T-cell (primary cell): ENCODE measurements at places on chromosomes 6 and 20. TPM values are rescaled to one million over a fixed set of nuclear protein-coding genes. Genes with fewer than 3 reads are reported as not detected.

Gene RIMS4
- total RNA-seq: not detected

Gene PNPLA1
- not detected for total RNA-seq

Gene ADAM33
- not detected for total RNA-seq

Gene COL11A2
- total RNA-seq: 9.7 TPM

Gene FAM209B
- total RNA-seq: 3.3 TPM

Gene MYB
- total RNA-seq: 4.4 TPM

DNA sequence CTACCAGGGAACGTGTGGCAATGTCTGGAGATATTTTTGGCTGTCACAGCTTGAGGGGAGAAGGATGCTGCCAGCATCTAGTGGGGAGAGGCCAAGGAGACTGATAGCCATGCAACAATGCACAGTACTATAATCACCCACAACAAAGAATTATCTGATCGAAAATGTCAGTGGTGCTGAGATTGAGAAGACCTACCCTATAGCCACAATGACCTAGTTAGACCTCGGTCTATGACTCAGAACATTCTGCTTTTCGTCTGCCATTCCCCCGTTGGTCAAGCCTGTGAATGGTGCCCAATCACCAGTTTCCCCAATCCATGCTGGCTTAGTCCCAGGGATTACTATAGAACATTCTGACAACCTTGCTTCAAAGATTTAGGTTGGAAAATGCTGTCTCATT lies 93.5 kb downstream of the TMEM200A start:
- no peak for DNase-seq

DNA sequence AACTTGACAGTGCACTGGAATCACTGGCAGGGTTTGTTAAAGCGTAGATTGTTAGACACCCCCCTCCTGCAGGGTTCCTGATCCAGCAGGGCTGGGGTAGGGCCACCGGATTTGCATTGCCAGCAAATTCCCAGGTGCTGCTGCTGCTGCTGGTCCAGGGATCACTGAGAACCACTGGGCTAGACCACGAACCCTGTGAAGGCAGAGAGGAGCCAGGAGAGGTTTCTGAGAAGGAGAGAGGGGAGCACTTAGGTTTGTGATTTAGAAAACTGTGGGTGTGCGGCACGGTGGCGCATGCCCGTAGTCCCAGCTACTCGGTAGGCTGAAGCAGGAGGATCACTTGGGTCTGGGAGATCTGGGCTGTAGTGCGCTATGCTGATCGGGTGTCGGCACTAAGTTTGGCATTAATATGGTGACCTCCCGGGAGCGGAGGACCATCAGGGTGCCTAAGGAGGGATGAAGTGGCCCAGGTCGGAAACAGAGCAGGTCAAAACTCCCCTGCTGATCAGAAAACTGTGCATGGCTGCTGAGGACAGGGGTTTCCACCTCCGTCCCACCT lies 53.6 kb upstream of the FAM83D start:
- DNase-seq: no peak

- no peak for DNase-seq
Observed at GRCh38 chr6:98984121-98984520, 36.4 kb upstream of the FBXL4 start.

GRCh38 chr6:85468326-85468725 lies 18.4 kb downstream of the NT5E start:
- no peak for DNase-seq

- DNase-seq: no peak
Observed at GRCh38 chr20:20480126-20480525, 112.2 kb downstream of the INSM1 start.

- DNase-seq: no peak
Observed at GRCh38 chr20:44071526-44072111, 115.4 kb downstream of the JPH2 start.

- DNase-seq: no peak
Observed at GRCh38 chr20:15176929-15177328, 839.5 kb upstream of the FLRT3 start.

GRCh38 chr20:38806855-38807655 lies 1.6 kb downstream of the PPP1R16B start:
- DNase-seq: peak; percentile 54

DNA sequence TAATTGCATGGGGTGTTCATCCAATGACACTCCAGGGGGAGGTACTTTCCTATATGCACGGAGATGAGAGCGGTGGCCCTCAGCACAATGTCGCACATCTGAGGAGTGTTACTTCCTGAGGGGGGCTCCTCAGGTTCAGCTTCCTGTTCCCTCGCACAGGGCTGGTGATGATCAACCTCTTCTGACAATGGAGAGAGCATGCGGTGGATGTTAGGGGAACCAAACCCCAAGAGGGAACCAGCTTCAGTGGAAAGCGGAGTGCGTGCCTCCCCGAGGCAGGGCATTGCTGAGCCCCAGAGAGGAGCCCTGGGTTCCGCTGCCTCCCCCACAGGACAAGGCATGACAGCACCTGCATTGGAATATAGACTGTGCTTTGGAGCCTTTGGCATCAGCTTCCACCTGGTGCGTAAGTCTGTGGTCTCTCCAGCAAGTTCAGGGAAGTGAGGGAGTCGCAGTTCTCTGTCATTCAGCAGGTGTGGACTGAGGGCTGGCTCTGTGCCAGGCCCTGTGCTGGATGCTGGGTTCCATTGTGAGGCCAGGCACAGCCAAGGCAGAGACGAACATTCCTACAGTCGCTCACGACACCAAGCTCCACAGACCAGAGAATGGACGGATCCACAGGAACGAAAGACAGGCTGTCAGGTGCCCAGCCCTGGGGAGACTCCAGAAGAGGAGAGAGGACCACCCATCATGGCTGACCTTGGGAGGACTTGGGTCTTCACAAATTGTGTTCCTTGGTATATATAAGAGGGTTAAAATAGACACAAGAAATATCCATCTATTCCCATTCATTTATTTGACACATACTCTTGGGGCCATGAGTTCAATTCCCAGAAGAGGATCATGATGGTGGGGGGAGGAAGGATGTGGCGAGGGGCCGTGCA lies 3.9 kb upstream of the ZNF831 start:
- DNase-seq: peak; percentile 86
